ENCODE measurements at places on chromosomes 16 and 17.

DNA sequence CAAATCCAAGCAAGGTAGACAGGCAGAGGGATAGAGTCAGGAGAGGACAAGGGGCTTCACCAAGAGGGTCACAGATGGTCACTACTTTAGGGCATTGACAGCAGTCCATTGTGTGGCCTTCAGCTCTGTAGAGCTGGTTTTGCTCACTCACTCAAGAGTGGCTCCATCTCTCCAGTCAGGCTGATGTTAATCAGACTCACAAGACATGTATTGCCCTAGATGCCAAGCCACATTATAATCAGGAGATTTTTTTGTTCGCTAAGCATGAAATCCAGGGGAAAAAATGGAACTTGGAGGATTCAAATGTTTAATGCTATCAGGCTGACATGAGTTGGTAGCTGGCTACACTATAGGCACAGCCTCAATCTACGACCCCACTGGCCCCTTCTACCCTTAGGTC is 32.5 kb downstream of the CD300LF start:
- no peak for DNase-seq

DNA sequence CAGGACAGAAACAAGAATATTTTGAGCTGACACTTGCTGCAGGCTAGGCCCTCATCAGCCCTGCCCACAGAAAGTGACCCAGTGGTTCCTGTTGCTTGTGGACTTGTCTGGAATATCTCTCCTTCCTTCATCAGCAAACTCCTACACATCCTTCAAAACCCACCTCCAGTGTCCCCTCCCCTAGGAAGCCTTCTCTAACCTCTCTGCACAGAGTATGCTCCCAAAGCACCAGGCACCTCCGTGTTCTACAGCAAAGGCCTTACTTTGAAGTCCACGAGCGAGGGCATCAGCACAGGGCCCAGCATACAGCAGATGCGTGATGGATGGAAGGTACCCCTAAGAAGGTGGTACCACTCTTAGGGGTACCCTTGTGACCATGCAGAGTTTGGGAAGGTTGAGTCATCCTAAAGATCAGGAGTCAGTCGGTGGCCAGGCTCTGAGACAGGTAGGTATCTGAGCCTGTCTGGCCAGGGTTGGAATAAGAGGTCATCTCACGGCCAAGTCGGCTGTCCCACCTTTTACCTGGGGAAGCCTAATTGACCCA is 2.0 kb downstream of the CCDC102A start:
- DNase-seq: no peak

GRCh38 chr16:57475711-57476339 is 10.5 kb downstream of the DOK4 start:
- no peak for DNase-seq

DNA sequence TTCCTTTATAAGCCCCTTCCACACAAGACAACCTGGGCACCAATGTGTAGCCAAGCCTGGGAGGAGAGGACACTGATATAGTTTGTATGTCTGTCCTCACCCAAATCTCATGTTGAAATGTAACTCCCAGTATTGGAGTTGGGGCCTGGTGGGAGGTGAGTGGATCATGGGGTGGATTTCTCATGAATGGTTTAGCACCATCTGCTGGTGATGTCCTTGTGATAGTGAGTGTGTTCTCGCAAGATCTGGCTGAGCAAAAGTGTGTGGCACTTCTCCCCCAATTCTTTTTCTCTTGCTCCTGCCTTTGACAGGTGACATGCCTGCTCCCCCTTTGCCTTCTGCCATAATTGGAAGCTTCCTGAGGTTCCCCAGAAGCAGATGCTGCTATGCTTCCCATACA is 135.8 kb downstream of the USP31 start:
- no peak for DNase-seq

GRCh38 chr17:59769887-59770286 is 62.4 kb downstream of the VMP1 start:
- DNase-seq: peak; percentile 26

- no peak for DNase-seq
Observed at GRCh38 chr17:72169823-72170222, 49.0 kb downstream of the SOX9 start.

DNA sequence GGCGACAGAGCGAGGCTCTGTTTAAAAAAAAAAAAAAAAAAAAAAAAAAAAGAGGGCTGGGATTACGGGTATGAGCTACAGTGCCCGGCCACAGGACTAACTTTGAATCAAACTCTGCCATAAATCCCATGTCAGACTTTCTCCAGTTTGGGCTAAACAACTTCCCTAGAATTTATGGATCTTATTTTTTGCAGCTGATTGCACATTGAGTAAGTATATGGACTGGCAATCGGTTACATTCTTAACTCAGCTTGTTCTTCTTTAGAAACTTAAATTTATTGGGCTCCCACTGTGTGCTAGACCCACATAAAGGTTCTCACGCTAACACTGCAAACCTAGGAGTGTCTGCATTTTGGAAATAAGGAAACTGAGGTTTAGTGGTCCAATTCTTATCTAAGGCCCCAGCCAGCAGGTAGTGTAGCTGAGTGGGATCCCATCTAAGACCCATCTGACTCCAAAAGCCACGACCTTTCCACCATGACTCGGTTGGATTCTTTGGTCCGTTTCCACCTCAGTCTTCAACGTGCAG is 718 bp upstream of the CBFB start:
- DNase-seq: no peak
